ENCODE measurements at places on chromosomes 7 and 10.

DNA sequence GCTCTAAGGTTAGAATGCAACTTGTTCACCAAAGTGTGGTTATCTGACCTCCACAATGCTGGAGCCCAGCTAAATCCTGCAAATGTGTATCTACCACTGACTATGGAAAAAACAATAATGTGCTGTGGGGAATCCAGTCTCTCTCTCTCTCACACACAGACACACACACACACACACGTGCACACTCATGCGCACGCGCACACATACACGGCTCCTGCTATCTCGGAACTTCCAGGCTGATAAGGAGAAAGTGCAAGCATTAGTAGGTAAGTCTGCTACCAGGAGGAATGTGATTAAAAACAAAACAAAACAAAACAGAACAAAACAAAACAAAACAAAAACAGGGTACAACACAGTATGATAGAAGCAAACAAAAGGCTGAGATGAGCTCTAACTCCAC, 205.2 kb downstream of the FRMD4A start:
- DNase-seq, result no peak

DNA sequence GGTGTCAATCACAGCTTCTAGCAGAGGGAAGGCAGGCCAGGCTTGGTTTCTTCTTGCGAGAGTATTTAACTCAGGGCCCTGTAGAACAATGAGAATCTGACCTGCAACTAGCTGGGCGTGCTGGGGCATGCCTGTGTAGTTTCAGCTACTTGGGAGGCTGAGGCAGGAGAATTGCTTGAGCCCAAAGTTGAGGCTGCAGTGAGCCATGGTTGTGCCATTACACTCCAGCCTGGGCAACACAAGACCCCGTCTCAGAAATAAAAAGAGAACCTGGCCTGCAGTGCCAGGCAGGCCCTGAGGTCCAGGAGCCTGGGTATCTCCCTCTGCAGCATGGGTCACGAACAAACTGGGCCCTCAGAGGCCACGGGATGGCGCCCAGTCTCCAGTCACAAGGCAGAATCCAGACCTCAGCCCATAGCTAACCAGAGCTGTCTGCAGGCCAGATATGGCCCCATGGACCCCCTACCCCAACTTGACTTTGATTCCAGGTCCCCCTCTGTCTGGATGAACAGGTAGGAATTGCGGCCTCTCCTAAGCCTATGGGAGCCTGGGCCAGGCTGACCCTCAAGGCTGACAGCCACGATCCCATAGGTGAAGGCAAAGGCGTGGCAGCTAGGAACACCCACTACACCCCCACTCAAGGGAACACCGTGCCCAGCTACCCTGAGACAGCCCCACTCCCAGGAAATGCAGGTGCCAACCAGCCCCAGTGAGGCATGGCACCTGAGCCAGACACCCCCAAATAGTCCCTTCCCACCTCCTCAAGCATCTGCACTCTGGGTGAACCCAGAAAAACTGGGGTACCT, 102.7 kb upstream of the TNRC18 start:
- DNase-seq, result peak; percentile 59

- DNase-seq, result no peak
These were observed 116.1 kb downstream of the SMURF1 start for GRCh38 chr7:99027841-99028240.

GRCh38 chr7:132420527-132420926, 155.7 kb downstream of the PLXNA4 start:
- DNase-seq, result no peak

DNA sequence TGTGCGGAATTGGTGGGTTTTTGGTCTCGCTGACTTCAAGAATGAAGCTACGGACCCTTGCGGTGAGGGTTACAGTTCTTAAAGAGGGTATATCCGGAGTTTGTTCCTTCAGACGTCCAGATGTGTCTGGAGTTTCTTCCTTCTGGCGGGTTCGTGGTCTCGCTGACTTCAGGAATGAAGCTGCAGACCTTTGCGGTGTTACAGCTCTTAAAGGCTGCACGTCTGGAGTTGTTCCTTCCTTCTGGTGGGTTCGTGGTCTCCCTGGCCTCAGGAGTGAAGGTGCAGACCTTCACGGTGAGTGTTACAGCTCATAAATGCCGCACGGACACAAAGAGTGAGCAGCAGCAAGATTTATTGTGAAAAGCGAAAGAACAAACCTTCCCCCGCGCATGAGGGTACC, 670.7 kb downstream of the CNTNAP2 start:
- DNase-seq, result no peak

DNA sequence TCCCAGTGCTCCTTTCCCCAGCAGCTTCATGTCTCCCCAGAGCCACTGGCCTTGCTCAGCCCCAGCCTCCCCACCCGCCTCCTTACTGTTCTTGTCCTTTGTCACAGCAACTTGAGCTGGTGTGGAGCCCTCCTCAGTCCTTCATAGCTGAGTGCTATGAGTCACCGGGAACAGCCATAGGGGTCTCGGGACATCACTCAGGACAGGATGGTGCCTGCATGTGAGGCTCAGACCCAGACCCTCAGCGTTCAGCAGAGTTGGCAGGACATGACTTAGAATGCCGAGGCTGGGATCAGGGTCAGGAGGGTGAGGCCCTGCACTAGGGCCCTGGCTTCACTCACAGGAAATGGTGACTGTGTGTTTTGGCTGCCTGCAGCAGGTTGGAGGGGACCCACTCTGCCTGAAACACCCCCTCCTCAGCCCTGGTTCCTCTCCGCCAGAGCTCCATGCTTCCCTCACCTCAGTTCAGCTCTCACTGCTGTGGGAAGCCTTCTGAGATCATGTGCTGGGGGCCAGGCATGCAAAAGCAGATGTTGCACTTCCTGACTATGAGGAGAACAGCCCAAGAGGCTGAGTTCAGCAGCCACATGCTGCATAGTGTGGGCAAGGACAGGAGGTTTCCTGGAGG, 40.7 kb upstream of the GJD4 start:
- peak; percentile 70 for DNase-seq

DNA sequence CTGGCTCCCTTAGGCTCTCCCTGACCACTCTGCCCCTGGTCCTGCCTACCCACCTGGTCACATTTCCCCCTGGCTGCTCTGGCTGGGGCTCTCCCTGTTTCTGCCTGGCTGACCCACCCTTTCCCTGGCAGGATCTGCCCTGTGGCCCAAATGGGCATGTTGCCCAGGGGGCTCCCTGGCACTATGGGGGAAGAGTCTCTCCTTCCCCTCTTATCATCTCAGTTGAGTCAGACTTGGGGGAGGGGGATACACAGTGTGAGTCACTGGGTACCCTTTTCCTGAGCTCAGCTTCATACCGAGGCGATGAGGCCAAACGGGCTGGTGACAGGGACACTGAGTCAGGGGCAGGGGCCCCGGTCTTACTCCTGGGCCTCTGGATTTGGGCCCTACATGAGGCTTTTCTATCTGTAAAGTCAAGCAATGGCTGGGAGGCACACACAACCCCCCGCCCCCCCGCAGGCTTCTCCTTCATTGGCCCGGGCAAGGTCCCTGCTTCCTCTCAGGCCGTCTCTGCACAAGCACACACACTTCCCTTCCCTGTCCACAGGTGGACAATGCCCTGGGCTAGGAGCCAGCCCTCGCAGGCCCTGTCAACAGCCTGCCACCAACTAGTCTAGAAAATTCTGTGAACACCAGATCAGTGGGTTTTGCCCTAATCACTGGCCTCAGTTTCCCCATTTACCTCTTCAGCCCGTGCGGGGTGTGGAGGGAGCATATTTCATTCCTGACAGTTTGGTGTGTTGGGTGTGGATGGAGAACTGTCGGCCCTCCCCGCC, 627 bp upstream of the FLNC start:
- peak; percentile 45 for DNase-seq

DNA sequence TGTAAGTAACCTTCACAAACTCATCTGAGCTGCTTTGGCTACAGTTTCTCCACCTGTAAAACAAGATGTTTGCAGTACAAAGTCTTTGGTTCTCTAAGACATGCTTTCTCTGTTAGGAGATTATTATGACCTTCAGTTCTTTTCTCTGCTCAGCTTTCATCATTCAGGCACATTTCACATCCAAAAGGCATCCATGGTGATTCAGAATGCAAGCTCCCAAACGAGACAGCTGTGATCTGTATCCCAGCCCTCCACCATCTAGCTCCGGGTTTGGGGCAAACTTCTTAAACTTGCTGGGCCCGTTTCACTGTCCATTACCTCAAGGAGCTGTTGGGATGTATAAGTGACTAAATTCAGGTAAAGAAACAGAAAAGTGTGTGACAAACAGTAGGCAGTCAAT, 95.8 kb upstream of the COL1A2 start:
- peak; percentile 83 for DNase-seq

- peak; percentile 8 for DNase-seq
These were observed 117.9 kb downstream of the NPY start for GRCh38 chr7:24401628-24402593.

DNA sequence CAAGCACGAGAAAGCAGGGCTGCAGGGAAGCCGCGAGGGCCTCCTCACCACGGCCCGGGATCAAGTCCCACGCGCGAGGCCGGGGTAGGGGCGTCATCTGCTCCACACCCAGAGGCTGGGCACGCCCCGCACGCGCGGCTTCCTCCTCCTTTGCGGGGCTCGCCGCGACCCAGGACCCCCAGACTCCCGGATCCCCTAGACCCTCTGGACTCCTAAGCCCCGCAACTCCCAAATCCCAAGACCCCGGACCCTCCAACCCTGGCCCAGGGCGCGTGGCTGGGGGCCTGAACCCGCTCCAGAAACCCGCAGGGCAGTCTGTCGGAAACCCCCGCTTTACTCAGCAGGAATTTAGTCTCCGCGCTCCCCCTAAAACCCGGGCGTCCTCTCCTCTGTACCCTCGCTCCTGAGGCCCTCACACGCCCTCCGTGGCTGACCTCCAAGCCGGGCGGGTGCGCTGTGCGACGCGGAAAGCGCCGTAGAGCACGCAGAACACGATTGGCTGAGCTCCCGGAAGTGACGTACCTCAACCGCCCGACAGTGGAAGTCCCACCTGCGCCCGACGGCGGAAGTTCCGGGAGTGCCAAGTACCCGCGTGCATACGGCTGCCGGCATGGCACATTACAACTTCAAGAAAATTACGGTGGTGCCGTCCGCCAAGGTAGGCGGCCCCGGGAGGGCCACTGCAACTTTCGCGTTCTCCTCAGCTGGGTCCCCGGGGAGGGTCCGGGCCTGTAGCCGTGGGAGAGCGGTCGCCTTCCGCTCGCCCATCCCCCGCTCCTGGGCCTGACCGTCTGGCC, at the start of gene GTPBP4:
GTPBP4 (plus strand) TSS at position 565 of the 797 bp plus-strand sequence; CDS start at position 611, 46 bp downstream.
- DNase-seq, result peak; percentile 97

GRCh38 chr7:77888998-77889397, 90.4 kb downstream of the PHTF2 start:
- DNase-seq, result no peak

- peak; percentile 57 for DNase-seq
These were observed 96.0 kb downstream of the MTERF1 start for GRCh38 chr7:91784469-91784868.

DNA sequence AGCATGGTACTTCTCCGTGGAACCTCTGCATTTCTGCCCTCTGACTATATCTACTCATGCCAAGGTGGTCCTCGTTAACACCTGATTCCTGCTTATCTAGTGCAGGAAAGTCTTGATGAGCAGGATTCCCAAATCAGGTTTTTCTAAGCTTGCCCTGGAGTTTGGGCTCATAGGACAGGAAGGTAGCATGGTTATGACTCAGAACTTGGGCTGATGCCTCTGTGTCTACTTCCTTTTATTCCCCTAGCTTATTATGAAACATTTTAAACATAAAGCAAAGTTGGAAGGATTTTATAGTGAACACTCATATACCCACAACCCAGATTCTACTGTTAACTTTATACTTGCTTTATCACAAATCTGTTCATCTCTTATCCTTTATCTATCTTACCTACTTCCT, 5.6 kb downstream of the SUFU start:
- DNase-seq, result peak; percentile 69

- no peak for DNase-seq
These were observed 158.2 kb downstream of the CELF2 start for GRCh38 chr10:11175823-11176243.

DNA sequence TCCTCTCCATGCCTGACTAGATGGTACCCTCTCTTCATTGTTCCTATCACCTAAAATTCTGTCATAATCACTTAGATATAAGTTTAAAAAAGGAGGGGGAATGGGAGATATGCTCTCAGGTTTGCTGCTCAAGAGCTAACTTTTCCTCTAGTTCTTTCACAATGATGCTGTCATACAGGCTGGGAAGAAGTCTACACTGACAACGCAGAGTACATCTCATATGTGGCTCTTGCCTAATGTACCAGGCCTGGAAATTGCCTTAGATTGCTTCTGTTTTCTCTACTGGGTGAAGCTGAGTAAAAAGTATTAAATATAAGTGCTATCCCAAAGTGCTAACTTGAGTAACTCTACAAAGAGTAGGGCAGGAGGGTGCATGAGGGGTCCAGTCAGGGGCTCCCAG, 43.8 kb upstream of the BET1 start:
- DNase-seq, result no peak

GRCh38 chr10:7410862-7411670, at the start of gene SFMBT2:
Gene SFMBT2 (minus strand): TSS chr10:7411034. CDS start chr10:7381898, 29,136 bp downstream.
- peak; percentile 70 for DNase-seq

- no peak for DNase-seq
These were observed 168.4 kb downstream of the BTAF1 start for GRCh38 chr10:92091965-92092364.

DNA sequence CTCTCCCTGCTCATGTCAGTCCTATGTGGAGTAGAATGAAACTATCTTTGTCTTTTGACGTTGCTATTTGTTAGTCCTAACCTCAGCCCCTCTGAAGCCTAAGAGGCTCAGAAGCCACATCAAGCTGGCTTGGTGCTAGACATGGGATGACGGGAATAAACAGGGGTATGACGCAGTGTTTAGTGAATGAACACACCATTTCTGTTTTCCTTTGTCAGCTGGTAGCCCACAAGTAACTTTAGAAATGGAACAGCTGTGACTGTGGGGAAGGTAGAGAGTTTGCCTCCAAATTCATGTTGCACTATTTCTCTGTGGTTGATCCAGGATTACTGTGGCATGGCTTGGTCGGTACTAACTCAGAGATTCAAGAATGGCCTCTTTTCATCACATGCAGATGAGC, 31.3 kb downstream of the COX15 start:
- DNase-seq, result no peak

GRCh38 chr10:105644559-105644958, 1003.5 kb downstream of the SORCS3 start:
- no peak for DNase-seq

DNA sequence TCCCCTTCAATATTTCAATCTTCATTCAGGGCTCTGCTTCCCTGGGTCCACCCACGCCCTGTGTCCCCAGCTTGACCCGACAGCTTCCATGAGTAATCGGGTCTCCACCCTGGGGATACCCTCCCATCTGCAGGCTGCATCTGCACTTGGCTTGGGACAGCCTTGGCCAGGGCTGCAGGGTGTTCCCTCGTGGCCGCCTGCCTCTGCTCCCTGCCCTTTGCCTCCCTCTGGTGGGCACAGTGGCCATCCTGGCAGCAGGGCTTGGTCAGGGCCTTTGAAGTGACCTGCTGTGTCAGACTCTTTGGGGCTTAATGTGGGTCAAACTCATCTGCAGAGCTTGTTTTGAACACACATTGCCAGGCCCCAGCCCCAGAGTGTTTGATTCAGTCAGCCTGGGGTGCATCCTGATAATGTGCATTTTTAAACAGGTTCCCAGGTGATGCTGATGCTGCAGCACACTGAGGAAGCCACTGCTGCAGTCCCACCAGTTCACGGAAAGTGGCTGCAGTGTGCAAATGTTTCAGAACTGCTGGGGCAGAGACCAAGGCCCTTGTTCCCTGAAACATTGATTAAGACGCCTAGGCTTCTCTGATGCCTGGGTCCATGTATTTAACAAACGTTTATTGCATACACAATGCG, 80.7 kb upstream of the SEC61G start:
- peak; percentile 62 for DNase-seq

GRCh38 chr10:44824607-44825006, 86.5 kb upstream of the TMEM72 start:
- DNase-seq, result no peak
